ENCODE measurements at places on chromosomes 11 and 22.

DNA sequence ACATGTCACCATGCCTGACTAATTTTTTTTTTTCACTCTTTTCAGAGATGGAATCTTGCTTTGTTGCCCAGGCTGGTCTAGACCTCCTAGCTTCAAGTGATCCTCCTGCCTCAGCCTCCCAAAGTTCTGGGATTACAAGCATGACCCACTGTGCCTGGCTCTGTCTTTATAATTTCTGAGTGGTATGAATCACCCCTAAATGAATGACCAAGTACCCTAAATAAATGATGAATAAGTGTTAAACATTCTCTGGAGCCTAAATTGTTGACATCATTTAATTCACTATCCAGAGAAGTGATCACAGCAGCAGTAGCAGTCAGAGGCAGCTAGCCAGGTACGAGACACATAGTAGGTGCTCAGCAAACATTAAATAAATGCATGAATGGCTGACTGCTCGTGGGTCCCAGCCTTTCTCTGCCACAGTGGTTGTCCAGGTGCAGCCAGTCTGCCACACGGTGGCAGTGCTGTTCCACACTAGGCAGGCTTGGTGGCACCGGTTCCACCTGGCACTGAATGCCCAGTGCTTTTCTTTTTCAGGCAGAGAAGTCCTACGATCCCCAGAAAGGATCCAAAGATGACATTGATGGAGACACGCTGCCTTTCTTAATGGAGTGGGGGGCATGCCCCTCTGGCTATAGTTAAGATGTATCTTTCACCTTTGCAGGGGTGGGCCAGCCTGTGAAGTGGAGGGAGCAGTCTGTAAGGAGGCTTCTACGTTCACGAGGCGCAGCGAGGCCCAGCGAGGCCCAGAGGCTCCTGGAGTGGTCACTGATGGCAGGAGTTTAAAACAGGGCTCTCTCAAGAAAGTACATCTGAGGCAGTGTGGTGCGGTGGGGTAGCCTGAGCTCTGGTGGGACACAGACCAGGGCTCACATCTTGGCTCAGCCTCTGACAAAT, 8.7 kb upstream of the TTC12 start:
- peak; percentile 79 for DNase-seq

- no peak for DNase-seq
Observed at GRCh38 chr11:120786206-120786735, 237.6 kb upstream of the TBCEL start.

DNA sequence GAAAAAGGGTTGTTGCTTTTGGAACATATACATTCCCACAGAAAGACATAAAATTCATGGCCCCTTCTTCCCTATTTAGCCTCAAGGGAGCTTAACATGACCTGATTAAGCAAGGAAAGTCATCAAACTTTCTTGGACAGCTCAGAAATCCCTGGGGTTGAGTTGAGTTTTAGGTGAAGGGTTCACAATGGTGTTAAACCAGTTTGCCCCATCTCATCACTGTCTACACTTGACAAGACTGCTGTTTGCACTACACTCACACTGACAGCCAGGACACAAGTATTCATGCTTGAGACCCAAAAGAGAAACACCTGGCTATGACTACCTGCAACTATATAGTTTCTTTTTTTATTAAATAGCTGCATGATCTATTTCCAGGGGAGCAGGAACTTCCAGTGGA, 209.8 kb upstream of the TMEM45B start:
- DNase-seq: no peak

DNA sequence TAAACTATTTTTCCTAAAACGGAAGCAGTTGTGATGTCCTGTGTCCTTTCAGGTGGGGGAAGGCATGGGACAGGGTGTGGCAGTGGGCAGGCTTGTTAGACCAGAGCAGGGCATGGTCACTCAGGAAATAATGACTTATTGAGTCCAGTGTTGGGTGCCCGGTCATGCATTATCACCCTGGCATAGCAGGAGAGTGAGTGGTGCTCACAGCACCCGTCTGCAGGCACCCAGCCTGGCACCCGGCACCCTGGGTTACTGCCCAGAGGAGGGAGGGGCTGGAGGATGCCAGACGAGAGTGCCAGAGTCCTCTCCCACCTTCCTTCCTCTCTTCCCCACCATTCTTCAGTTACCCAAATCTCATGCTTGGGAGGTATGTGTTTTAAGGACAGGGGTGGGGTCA, 59.1 kb downstream of the ST3GAL4 start:
- no peak for DNase-seq

DNA sequence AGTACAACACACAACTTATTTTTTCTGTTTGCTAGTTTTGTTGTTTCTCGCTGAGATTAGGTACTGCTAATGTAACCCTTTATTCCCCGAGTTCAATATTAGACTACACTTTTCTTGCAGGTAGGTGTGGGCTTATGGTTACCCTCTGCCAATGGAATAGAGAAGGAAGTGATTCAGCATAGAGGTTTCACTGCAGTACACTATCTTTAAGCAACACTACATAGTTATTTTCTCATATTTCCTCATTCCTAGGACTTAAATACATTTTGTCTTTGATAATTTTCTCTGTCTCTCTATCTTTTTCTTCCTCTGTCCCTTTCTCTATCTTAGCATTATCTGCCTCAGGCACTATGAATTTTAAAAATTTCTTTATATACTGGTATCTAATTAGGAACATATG, 791.0 kb downstream of the FAM181B start:
- no peak for DNase-seq

- no peak for DNase-seq
Observed at GRCh38 chr22:43500792-43501785, 89.3 kb downstream of the MPPED1 start.

GRCh38 chr11:17561526-17561925, 14.5 kb downstream of the OTOG start:
- no peak for DNase-seq

DNA sequence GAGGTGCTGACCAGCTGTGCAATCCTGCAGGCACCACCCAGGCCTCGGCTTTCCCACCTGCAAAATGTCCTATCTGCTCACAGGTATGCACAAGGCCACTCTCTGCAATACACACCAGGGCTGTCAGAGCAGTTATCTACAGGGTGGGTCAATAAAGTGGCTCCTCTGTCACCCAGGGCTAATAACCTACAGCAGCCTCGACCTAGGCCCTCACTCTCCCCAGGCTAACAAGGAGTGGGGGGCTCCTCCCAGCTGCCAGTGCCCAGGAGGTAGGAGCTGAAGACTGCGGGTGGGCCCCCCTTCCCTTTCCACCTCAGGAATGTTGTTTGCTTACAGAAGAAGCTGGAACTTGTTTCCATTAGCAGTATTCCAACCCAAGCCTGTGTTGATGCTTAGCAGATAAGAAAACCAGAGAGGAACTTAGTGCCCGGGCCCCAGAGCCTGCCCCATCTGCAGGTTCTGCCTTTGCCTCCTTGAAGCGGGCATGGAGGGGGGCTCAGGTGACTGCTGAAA, 26.8 kb downstream of the MYH9 start:
- no peak for DNase-seq

DNA sequence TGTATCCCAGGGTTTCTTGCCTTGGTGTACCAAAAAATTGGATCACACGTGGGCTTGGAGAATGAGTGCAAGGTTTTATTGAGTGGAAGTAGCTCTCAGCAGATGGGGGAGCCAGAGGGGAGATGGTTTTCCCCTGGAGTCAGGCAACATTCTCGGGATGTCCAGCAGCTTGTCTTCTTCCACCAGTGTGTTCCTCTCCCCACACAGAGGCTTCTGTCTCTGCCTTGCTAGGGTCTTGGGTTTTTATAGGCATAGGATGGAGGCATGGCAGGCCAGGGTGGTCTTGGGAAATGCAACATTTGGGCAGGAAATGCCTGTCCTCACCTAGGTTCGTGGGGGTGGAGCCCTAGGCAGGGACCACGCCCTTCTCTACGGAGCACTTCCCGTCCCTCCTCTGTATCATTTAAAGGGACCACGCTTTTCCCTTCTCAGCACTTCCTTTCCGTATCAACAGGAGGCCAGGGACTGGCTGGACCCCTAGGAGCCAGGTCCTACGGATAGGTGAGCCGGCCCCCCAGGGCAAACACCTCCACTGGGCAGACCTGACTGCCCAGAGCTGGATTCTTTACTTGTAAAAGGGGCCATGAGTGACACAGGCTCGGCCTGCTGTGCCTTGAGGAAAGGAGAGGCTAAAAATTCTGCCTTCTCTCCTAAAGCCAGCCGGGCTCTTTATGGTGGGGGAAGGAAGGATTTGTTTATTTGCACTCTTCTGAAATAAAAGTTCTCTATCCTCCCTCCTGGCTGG, 55.3 kb upstream of the CCDC188 start:
- DNase-seq: peak; percentile 82

GRCh38 chr11:128592454-128592853, 5.1 kb upstream of the ETS1 start:
- DNase-seq: no peak

DNA sequence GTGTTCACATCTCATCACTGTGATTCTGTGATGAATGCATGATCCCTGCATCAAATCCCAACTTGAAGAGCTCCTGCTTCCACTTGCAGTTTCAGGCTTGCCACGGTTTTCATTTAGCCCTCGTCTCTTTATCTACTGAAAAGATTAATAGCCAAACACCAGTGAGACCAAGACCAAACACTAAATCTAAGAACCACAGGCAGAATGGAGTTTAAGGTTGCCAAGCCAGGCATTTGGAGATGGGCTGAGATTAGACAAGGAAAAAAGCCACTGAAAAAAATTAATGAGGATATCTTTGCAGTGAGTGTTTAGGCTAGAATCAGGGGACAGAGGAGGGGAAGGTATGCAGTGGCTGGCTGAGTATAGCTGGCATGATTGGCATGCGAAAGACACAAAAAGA, 227.2 kb upstream of the BLID start:
- DNase-seq: no peak

GRCh38 chr11:78080084-78080817, 589 bp upstream of the NDUFC2 start:
- DNase-seq: no peak

DNA sequence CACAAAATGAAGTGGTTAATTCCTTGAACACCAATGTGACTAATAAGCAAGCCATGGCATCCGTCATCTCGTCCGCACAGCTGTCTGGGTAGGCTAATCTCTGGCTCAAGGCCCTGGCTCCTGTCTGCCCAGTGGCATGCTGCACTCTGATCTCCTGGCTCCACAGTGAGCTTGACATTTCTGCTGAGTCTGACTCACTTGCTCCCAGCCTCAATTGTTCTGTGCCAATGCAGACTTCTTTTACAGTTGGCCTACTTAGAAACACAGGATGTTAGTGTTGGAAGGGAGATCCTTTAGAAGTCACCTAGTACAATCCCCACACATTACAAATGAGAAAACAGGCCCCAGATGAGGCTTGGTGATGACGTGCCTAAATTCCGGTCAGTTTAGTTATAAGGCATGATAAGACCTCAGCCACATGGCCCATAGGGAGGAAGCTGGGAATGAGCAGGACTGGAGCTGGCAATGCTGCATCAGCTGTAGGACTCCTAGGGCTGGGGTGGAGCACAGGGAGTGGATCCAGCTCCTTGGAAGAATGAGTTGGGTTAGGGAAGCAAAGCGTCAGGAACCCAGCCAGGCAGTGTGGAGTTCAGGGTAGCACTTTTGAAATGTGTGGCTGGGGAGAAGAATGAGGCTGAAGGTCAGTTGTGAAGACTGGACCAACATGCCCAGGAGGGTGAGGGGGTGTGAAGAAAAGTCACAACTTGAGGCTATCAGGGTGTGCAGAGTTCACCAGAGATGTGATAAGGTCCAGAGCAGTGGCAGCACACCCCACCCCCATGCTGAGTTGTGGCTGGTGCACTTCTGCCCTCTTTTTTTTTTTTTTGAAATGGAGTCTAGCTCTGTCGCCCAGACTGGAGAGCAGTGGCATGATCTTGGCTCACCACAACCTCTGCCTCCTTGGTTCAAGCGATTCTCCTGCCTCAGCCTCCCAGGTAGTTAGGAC, 70.2 kb upstream of the EED start:
- peak; percentile 93 for DNase-seq

GRCh38 chr11:127631974-127632373, 631.4 kb upstream of the KIRREL3 start:
- DNase-seq: no peak

DNA sequence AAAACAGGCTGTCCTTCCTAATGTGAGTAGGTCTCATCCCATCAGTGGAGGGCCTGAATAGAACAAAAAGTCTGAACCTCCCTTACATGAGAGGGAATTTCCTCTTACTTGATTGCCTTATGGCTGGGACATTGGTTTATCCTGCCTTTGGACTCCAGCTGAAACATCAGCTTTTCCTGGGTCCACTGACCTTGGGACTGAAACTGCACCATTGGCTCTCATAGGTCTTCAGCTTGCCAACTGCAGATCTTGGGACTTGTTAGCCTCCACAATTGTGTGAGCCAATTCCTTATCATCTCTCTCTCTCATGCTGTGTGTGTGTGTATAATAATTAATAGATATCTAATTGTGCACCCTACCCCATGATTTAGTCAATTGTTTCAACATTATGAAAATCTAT, 375.3 kb upstream of the DDI1 start:
- no peak for DNase-seq

DNA sequence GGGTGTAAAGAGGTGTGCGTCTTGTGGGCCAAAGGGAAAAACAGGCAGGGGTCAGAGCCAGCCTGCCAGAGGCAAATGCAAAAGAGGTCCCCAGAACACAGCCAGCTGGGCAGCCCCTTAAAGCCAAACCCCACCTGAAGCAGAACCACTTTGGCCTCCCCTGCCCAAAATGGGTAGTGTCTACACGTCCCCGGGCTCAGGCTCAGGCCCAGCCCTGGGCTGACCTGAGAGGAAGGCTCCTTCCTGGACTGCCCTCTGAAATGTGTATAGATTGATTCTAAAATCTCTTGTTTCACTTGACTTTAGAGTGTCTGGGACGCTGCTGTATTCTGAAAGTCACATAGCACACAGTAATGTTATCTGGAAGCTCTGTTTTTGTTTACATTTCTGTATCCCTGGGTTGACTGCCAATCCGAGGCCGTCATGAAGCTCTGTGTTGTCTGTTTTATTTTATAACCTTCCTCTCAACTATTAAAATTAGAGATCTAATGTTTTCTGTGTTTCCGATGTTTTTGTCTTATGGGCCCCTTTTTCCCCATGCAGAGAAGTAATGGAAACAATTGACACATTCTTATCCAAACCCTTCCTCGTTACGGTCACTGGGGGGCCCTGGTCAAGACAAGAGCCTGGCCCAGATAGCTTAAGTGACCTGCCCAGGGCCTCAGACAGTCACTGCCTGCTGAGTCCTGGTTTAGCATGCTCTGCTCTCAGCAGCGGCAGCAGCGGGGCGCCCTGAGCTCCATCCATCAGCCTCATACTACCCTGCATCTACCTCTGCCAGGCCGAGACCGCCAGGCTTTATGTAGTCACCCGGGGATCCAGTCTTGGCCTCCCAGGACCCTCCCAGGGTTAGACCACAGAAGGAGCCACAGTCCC, 10.1 kb downstream of the OVOL1 start:
- DNase-seq: no peak

DNA sequence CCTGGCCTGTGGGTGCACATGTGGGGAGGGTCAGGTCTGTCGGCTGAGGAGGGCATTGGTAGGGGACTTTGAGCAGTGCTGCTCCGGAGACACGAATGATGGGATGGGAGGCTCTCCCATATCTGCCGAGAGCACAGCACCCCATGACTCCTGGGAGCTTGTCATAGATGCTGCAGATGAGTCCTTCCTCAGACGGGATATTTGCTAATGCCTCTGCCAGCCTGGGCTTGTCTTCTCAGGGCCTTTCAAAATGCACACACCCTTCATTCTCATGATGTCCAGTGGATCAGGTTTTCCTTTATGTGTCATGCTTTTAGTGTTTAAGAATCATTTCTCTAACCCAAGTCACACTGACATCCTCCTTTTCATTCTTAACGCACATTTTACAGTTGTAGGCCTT, 8.1 kb upstream of the RNH1 start:
- DNase-seq: peak; percentile 85

GRCh38 chr11:73468590-73469161, 92.5 kb downstream of the RELT start:
- DNase-seq: no peak

GRCh38 chr11:16352707-16353106, 3.6 kb downstream of the SOX6 start:
- no peak for DNase-seq

GRCh38 chr11:25910086-25910485, 421.8 kb upstream of the ANO3 start:
- DNase-seq: peak; percentile 1

Measured in MCF 10A (cell line).